ENCODE measurements at places on chromosomes 7 and 10.

- DNase-seq, result no peak
Measured at GRCh38 chr7:28382144-28382543, 30.2 kb upstream of the CREB5 start.

- no peak for DNase-seq
Measured at GRCh38 chr10:100382553-100382952, 35.5 kb downstream of the SCD start.

DNA sequence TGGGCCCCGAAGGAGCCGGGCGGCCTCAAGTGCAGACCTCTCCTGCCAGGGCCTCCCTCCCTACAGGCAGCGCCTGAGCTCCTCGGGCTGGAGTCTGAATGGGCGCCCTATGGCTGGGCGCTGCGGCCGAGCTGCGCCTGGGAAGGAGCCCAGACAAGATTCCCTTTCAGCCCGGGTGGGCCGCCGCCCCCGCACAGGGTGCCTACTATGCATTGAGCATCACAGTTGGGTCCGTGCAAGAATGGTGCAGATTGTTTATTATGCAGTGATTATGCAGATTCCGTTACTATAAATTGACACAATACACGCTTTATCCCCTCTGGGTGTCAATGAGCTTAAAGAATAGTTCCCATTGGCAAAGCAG lies 77.2 kb upstream of the PDGFA start:
- no peak for DNase-seq

DNA sequence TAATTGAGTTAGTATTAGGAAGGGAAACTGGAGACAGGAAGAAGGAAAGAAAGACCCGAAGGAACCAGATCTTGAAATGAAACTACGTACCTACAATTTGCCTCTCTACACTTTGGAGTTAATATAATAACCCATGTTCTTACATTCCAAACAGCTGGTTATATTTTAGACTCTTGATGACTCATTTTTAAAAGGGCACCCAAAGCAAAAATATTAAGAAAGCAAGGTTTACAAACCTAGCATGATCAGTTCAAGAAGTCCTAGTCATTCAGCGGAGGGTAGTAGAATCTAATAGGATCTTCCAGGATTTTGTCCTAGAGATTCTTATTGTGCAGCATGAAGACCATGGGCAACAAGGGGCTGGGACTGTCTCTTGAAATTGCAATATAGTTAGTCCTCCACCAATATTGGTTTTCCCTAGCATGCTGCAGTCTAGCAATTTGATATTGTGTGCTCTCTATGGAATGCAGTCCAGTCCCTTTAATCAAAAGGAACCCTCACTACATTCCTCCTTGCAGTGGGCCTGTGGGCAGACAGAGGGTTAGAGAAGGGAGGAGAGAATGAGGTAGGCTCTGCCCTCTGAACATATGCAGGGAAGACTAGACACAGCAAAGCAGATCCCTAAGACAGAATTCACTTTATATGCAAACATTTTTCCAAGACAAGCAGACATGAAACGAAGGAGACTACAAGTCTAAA lies 230.3 kb downstream of the INHBA start:
- DNase-seq, result no peak

DNA sequence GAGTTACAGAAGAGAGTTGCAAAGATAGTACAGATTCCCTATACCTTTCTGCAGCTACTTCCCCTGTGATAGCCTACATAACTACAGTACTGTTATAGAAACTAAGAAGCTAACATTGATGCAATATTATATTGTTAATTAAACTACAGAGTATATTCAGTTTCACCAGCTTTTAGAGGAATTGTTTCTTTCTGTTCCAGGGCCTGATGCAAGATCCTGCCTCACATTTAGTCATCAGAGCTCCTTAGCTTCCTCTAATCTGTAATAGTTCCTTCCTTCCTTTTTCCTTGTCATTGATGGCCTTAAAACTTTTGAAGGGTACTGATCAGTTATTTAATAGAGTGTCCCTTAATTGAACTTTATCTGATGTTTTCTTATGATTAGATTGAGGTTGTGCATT lies 56.8 kb downstream of the SDHAF3 start:
- DNase-seq, result peak; percentile 13

GRCh38 chr10:12873172-12873571 lies 128.3 kb downstream of the CCDC3 start:
- DNase-seq, result no peak

- DNase-seq, result no peak
Measured at GRCh38 chr7:105306298-105306748, 82.4 kb downstream of the SRPK2 start.

DNA sequence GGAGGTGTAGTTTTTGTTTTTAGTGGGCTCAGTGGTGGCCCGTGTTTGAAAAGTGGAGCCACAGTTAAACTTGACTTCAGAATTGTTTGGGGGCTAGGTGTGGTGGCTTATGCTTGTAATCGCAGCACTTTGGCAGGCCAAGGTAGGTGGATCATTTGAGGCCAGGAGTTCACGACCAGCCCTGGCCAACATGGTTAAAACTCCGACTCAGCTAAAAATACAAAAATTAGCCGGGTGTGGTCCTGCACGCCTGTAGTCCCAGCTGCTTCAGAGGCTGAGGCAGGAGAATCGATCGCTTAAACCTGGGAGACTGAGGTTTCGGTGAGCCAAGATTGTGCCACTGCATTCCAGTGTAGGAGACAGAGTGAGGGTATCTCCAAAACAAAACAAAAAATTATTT lies 1.8 kb downstream of the CCT6A start:
- no peak for DNase-seq

DNA sequence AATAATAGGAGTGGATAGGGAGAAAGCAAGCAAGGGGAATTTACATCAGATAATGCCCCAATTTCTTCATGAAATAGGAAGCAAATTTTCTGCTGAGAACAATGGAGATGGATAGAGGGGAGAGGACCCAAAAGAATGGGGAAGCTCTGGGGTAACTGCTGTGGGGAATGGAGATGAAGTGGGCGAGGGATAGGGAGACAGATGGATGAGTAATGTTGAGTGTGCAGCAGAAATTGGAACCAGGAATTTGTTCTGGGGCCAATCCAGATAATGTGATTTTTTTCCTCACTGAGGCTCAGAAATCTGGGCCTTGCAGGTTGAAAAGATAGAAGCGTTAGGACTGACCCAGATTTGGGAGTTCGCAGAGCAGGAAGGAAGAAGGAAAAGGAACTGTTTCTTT lies 24.5 kb upstream of the MRC1 start:
- DNase-seq, result no peak

- no peak for DNase-seq
Measured at GRCh38 chr10:98331885-98332284, 63.9 kb upstream of the LOXL4 start.

DNA sequence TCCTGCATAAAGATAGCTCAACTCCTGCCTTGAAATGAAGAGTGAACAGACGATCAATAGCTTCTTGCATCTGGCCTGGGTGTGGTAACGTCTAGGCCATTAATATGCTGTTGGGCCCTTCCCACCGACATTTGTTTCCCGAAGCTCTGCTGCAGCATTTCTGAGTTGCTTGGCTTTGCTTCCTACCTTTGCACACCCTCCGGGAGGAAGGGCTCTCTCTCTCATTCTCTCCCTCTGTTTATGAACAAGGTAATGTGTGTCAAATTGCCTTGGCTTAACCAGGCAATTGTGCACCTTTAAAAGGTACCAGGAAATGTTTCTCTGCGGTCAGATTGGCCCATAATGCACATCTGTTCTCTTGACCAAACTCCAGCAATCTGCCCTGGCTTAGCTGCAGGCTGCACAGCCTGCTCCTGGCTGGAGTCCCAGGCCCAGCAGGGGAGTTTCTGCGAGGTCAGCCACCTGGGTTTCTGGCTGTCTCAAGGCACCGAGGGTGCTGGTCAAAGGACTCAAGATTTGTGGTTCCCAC lies 223.7 kb downstream of the SNX10 start:
- no peak for DNase-seq

GRCh38 chr7:91193141-91193540 lies 71.1 kb upstream of the FZD1 start:
- peak; percentile 61 for DNase-seq

GRCh38 chr7:106617860-106618259 lies 43.1 kb downstream of the CCDC71L start:
- DNase-seq, result no peak

GRCh38 chr10:129924375-129925085 lies 39.5 kb downstream of the EBF3 start:
- no peak for DNase-seq

DNA sequence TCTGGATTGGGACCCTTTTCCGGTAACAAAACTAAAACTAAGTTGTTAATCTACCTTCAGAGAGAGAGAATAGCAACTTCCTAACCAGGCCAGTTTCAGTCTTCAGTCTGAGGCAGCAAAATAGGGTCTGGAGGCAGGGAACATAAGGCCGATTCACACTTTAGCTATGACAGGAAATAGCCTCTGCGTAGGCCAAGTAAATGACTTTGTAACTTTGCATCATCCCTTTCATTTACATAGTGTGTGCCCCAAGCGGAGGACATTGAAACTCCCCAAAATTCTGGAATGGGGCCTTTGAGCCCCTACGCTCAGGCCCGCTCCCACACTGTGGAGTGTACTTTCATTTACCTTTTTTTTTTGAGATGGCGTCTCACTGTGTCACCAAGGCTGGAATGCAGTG lies 1.7 kb upstream of the UPP1 start:
- peak; percentile 61 for DNase-seq

DNA sequence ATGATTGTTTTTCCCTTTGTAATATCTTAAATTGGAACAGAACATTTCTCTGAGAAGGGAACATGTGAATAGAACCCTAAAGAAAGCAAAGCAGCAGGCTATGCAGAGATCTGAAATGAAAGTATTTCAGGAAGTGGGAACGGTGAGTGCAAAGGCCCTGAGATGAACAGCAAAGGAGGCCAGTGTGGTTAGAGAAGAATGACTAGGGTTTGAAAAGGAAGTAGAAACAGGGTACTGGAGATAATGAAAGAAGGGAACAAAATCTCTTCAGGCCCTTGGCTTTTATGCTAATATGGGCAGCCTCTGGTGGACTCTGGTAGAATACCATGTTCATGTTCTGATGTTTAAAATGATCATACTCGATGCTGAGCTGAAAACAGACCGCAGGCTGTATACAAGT lies 22.2 kb downstream of the ARHGAP21 start:
- DNase-seq, result no peak

DNA sequence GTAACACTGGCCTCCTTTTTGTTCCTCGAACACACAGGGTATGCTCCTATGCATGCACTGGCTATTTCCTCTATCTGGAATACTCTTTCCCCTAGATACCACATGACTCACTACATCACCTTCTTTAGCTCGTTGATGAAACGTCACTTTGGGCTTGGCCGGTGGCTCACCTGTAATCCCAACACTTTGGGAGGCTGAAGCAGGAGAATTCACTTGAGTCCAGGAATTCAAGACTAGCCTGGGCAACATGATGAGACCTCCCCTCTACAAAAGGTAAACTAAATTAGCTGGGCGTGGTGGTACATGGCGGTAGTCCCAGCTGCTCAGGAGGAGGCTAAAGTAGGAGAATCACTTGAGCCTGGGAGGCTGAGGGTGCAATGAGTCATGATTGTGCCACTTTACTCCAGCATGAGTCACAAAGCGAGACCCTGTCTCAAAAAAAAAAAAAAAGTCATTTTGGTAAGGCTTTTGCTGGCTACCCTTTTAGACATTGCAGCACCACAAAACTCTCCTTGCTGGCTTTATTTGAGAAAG lies 14.5 kb downstream of the ANKIB1 start:
- DNase-seq, result no peak

- DNase-seq, result no peak
Measured at GRCh38 chr10:11048707-11049278, 31.1 kb downstream of the CELF2 start.

DNA sequence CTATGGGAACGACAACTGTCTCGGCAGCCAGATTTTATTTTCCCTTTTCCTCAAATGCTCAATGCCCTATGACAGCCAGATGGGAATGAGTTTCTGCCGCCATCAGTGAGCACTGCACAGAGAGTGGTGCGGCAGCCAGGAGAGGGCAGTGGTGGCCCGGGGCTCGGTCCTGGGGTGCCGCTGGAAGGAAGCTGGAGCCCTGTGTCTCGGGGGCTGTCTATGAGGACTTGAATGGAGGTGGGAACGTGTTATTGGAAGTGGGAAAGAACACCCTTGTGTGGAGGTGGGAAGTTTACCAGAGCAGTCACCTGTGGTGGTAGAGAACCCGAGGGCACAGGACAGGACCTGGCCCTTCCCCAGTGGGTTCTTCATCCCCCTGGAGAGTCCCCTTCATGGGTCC lies 35.8 kb downstream of the JAKMIP3 start:
- no peak for DNase-seq

GRCh38 chr7:51160411-51160810 lies 156.2 kb downstream of the COBL start:
- no peak for DNase-seq

DNA sequence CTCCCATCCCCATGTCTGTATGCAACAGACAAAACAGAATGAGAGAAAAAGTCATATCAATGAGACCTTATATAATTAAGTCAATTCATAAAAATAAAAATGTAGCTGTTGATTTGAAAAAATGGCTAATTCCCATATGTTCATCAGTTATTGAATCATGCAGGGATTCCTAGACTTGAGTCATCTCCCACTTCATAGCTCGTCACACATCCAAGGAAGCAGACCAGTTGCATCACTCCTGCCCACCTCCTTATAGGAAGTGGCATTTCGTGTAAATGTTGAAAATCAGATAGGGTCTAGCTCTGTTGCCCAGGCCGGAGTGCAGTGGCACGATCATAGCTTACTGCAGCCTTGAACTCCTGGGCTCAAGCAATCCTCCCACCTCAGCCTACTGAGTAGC lies 56.1 kb upstream of the SH2B2 start:
- peak; percentile 79 for DNase-seq

DNA sequence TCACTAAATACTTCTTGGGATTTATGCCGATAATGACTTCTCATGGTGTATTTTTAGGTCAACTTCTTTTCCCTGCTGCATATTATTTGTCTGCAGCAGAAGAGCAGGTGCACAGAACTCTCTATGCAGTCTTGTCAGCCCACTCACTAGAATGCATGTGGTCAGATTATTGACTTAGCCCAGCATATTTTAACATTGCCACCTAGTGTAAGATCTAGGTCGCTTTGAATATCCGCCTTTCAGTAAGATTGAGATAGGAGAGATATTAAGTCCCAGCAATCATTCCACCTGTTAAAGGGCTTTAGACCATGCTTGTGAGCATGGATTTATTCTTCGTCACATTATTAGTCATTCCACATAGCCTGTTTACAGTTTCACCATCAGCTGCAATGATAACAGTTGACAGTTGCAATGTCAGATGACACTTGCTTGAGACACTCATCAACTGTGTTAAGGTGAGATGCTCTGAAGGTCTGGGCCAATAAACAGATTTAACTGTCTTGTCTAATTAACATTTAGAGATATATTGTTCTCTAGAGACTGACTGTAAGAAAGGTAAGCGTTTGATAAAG lies 491.7 kb downstream of the ARL4A start:
- no peak for DNase-seq

DNA sequence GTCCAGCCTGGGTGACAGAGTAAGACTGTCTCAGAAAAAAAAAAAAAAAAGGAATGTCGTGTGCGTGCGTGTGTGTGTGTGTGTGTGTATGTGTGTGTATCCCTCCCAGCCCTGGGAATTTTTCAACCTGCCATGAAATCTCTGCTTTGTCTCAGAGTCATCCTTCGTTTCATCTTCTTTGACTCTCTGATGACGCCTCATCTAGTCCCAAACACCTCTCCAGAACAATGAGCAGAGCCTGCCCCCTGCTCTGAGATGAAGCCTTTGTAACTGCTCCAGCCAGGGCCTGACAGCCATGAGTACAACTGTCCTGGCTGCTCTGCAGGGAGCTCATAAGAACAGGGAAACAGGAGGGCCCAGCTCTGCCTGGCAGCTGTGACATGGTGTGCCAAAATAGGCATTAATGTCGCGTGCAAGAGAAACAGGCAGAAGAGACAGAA lies 149.5 kb downstream of the FAM107B start:
- DNase-seq, result no peak
